CD4-positive, alpha-beta T cell treated with Interferon alpha-2 for 1 hour (primary cell): ENCODE measurements at places on chromosomes 2 and 18.

- no peak for DNase-seq
Observed at GRCh38 chr2:16413285-16413684, 252.3 kb downstream of the CYRIA start.

DNA sequence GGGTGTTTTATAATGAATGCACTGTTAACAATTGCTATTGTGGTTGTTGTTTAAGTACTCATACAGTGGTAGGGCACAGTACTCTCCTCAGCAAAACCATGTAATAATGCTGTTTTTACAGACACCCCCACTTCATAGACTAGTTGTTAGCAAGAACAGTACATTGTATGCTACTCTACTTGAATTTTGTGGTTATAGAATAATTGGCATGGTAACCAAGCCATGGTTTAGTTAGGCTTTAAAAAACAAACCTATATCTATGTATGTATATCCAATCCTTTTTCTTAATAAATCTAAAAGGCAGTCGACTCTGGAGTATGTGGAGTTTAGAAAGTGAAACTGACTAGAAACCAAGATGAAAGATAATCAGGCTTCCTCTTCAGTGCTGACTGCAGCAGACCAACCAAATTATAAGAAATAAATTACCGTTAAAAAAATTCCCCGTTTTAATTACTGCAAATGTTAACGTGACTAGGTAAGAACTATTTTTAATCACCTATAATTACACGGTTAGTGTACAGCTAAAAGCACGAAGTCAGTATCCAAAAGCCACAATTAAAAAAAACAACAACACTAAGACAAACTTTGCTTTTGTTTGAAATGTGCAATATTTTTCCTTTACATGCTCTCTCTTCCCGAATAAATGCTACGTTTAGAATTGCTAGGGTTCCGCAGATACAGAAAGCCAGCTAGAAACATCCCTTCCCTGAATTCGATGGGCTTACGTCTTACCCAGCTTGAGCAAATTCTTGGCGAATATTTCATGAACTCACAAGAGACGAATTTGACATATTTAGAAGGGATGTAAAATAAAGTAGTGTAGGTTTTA, 113.3 kb upstream of the SERTAD2 start:
- peak; percentile 83 for DNase-seq

- DNase-seq, result no peak
Observed at GRCh38 chr18:66553824-66554223, 50.1 kb downstream of the CDH19 start.

DNA sequence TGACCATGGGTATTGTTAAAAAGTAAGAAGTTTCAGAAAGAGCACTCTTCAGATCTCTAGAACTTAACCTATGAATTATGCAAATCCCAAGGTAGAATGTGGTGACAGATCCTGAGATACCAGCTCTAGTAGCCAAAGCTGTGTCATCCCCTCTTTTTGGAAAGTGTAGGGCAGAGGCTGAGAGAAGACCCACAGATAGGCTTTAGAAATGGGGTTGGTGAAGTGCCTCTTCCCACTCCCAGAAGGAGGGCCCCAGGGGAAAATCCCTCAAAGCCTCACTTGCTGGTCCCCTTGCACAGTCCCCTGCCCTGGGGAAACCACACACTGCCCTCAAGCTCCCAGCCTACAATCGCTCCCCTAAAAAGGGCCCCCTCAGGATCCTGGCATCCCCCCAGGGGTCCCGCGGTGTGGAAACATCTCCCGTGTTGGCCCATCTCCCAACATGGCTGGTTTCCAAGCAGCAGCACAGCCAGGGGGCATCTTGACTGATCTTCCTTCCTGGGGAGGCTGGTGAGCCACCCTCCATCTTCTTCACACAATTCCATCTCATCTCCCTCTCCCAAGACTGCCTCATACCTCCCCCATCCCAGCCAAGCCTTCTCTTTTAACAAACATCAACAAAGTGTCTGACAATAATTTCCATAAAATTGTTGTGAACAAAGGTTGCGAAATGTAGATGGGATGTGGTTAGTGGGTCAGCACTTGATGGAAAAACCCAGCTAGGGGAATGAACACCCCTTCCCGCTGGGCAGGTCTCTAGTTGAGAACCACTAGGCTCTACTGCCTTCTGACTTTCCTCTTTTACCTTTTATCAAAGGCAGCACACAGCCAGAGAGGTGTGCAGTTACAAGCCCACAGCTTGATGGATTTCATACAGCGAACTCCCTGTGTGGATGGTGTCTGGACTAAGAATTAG, 25.1 kb downstream of the MAL start:
- no peak for DNase-seq

DNA sequence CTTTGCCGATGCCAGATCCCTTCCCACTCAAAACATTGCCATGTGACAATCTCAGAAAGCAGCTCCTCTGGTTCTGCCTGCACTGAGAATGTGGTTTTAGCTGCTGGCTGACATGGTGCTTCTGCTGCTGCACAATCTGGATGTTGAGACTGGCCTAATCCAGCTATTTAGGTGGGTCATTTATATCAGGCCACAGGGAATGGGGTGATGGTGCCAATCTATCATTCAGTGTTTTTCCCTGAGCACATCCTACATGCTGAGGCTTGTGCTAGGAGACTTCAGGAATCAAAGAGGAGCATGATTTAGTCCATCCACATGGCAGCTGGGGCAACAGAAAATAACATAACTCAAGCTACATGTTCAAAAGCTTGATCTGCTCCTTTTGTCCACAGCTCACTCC, 144.7 kb downstream of the CYRIA start:
- no peak for DNase-seq

DNA sequence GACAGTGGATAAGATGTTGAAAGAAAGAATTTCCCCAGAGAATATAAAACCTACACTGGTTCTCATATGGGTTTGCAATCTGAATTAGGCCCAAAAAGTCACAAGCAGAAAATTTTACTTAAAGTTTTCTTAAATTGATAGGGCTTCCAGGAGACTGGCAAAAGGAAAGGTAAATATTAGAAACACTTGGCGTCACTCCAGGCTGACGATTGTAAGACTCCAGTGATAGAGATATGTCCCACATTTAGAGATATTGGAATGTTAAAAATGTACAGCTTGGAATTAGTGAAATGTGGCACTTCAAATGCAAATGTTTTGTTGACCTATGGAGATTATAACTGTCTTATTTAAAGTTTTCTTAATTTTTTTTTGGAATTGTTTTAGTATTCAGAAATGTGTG, 14.0 kb downstream of the YIPF4 start:
- DNase-seq, result no peak

GRCh38 chr2:108635630-108636354, 83.5 kb upstream of the RANBP2 start:
- DNase-seq, result no peak

- no peak for DNase-seq
Observed at GRCh38 chr18:10354241-10354811, 100.1 kb upstream of the APCDD1 start.

GRCh38 chr2:45898819-45899218, 247.3 kb downstream of the PRKCE start:
- DNase-seq, result no peak
